ENCODE measurements at places on chromosomes 3 and 15. TPM values are rescaled to one million over a fixed set of nuclear protein-coding genes. Genes with fewer than 3 reads are reported as not detected.

- DNase-seq, result no peak
Measured at GRCh38 chr3:46280105-46280797, 38.0 kb downstream of the CCR3 start.

Gene ITPKA
- total RNA-seq, result not detected

Gene TBC1D21
- not detected for total RNA-seq

Gene RHCG
- total RNA-seq, result not detected

Gene DNAJC19
- 74.1 TPM for total RNA-seq

GRCh38 chr3:29481969-29482767 is 201.3 kb downstream of the RBMS3 start:
- DNase-seq, result no peak
